ENCODE measurements at places on chromosomes 12 and 14.

DNA sequence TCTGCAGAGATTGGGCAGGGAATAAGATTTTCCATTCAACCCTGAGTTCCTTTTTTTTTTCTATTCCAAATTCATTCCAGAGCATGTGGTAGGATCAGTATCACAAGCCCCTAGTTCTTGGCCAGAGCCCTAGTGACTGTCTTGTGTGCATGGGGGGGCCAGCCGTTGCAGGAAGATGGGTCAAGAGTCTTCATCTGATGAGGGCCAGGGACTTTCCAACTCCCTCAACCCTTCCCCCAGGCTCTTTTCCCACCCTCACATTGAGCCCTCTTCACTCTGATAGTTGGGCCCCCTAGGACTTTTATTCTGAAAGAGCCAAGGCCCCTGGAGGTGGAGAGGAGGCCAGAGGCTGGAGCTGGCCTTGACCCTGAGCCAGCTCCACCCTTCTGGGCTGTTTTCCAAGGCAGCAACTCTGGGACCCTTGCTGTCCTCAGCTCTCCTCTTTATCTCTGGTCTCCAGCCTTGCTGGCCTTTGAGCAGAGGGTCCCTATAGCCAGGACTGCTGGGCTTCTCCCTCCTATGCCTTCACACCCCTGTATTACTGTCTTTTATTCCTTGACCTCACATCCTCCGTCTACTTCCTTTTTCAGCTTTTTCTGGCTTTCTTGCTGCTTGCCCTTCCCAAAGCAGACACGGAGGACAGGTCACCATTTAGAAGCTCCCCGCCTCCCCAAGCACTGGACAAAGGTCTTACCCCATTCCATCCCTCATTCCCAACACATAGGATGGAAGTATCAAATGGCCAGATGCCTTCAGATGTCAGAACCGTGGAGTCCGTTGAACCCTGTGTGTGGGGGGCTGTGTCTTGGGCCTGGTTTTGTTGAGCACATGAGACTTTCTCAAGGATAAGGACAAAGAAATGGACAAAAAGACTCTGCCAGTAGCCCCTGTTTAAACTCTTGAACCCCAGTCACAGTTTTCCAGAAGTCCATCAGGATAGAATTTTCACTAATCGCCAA lies 5.6 kb downstream of the RBP5 start:
- DNase-seq, result no peak

- DNase-seq, result peak; percentile 9
Measured at GRCh38 chr12:9347328-9348127, 139.3 kb upstream of the PZP start.

- DNase-seq, result no peak
Measured at GRCh38 chr14:64680013-64680713, 24.1 kb upstream of the PLEKHG3 start.

GRCh38 chr14:74401504-74402241 lies 24.3 kb downstream of the SYNDIG1L start:
- no peak for DNase-seq

DNA sequence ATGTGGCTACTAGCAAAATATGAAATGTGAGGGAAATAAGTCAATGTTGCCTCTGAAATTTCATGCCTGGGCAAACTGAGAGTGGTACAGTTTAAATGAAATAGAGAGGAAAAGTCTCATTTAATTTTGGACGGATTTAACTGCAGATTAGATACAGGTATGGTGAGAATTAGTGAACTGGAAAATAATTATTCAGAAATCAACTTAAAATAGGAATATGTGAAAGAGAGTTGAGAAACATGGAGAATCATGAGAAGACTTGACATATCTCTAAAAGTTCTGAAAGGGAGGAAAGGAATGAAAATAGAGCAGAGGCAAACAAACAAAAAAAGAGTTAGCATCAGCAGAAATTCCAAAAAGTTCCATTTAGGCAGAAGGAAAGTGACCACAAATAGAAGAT lies 33.5 kb upstream of the BMAL2 start:
- no peak for DNase-seq

- no peak for DNase-seq
Measured at GRCh38 chr14:101008196-101008595, 104.7 kb upstream of the RTL1 start.

DNA sequence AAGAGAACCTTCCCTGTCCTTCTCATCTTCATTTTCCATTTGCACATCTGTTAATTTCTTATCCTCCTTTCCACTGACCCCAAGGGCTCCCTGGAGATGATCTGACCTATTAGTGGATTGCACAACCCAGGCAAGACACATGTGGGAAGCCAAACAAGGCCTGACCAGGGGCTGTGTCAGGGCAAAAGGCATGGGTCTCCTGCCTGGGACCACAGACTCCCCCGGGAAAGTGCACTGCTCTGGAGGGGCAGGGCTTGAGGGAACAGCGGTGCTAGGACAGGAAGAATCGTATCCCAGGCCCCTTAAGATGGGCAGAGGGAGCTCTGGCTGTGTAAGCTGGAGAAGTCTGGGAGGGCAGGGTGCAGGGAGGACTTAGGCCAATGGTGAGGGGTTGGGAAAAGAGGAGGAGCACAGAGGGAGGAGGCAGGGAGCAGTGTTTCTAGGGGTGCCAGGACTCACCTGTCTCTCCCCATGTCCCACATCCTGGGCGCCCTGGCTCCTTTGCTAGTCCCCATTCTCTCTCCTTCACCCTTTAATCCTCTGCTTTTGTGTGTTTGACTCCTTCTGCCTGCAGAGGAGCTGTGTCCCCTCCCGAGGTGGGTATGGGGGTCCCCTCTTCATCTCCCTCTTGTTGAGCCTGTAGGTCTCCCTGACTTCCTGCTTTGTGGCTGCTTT lies 25.3 kb downstream of the PLEKHG3 start:
- peak; percentile 18 for DNase-seq

DNA sequence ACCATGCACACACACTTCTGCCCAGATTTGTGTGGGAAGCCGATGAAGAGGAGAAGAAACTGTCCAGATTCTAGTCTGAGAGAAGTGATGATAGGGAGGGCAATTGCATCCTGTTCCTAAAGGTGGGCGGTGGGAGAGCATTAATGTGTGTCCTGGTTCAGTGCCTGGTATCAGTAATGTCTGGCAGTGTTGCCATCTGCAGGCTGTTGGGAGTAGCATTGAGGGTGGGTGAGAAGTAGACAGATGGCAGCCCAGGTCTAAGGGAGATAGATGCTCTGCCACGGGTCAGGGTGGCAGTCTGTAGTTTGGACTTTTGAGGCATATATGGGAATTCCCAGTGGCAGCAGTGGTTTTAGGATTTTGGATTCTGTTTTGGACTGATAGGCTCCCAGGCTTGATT lies 156.4 kb downstream of the ETNK1 start:
- no peak for DNase-seq

GRCh38 chr12:67222302-67222701 lies 46.9 kb upstream of the CAND1 start:
- no peak for DNase-seq

DNA sequence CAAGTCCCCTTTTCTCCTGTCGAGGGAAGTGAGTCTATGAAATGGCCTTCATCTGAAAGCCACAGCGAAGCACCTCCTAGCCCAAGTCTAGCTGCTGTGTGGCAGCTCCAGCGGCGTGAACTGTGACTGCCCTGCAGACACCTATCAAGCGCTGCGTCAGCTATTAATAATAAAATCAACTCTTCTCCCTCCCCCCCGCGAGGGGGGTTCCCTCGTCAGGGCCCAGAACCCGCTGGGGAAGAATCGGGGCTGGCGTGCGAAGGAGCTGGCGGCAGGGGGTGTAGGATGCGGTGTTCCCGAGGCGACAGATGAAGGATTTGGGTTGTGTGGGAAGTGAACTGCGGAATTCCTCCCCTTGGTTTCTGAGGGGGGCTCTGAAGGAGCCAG lies 662 bp upstream of the ATP2A2 start:
- peak; percentile 21 for DNase-seq

DNA sequence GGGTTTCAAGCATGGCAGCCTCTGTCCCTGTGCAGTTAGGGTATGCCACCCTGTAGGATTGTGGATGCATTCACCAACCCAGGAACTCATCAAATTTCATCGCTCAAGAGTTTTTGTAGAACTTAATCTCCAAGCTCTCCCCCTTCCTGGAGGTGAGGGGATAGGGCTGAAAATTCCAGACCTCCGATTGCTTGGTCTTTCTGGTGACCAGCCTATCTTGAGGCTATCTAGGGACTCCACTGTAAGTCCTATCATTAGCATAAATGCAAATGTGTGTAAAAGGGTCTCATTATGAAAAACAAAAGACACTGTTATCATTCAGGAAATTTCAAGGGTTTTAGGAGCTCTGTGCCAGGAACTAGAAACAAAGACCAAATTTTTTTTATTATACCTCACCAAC lies 244.0 kb downstream of the DUSP6 start:
- DNase-seq, result no peak

GRCh38 chr14:69648480-69649451 lies 37.4 kb downstream of the SUSD6 start:
- DNase-seq, result no peak

- no peak for DNase-seq
Measured at GRCh38 chr12:52907092-52907810, 2.4 kb upstream of the KRT8 start.

GRCh38 chr14:39912192-39913100 lies 480.2 kb upstream of the FBXO33 start:
- no peak for DNase-seq

GRCh38 chr12:30939234-30939633 lies 12.7 kb downstream of the TSPAN11 start:
- no peak for DNase-seq

DNA sequence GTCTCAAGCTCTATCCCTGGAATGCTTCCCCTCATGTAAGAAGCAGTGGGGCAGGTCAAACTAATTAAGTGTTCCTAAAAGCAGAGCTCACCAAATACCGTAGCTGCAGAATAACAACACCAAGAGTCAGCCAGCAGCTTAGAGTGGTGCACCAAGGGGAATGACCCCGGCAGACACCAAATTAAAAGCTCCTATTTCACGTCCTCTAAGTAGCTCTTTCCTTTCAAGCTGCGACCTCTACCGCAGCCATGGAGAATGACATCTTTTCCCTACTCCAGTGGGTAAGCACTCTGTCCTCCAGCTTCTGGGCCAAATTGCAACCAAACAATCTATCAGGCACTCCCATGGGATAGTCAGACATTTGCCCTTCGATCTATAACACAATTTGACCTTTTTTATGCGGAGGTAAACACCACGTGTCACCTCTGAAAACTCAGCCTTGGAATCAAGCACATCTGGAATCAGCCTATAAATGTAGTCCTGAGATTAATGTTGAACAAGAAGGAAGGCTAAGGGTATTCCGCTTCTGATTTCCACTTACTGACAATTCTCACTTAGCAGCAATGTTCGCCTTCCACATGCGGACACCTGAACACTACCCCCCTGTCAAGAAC lies 67.6 kb upstream of the CDKN3 start:
- peak; percentile 62 for DNase-seq

DNA sequence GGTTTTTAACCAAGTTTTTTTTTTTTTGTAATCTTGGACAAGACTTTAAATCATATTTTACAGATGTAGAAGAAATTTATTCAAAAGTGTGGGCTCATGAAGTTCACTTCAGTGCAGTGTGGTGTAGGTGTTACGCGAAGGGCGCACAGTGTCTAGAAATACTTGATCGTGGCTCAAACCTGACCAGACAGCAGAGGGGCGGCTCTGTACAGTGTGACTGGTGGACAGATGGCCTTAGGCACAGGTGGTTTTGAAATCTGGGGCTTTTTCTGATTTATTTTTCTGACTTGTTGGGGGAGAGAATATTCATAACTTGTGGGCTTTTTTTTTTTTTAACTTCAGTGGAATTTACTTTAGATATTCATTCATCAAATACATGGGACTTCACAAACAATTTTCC lies 179.2 kb downstream of the PELI2 start:
- no peak for DNase-seq

- DNase-seq, result no peak
Measured at GRCh38 chr12:94875525-94875924, 128.0 kb downstream of the NDUFA12 start.

- DNase-seq, result no peak
Measured at GRCh38 chr14:97107760-97108159, 310.6 kb downstream of the VRK1 start.

GRCh38 chr12:115968211-115968610 lies 309.3 kb downstream of the MED13L start:
- DNase-seq, result no peak

DNA sequence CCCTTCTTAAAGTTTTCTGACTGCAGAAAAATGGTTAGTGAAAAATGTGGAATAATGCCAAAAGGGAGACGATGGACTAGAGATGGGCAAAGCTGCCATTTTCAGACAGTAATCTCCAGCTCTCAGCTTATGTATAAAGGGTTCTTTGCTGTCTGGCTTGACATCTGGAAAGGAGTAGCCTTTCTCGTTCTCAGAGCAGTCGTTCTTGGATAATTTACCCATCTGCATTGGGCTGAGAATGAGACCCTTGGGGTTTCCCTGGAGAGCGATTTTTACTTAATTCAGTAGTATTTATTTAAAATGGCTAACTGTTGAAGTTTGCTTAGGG lies 1.2 kb downstream of the NUDT4 start:
- no peak for DNase-seq

DNA sequence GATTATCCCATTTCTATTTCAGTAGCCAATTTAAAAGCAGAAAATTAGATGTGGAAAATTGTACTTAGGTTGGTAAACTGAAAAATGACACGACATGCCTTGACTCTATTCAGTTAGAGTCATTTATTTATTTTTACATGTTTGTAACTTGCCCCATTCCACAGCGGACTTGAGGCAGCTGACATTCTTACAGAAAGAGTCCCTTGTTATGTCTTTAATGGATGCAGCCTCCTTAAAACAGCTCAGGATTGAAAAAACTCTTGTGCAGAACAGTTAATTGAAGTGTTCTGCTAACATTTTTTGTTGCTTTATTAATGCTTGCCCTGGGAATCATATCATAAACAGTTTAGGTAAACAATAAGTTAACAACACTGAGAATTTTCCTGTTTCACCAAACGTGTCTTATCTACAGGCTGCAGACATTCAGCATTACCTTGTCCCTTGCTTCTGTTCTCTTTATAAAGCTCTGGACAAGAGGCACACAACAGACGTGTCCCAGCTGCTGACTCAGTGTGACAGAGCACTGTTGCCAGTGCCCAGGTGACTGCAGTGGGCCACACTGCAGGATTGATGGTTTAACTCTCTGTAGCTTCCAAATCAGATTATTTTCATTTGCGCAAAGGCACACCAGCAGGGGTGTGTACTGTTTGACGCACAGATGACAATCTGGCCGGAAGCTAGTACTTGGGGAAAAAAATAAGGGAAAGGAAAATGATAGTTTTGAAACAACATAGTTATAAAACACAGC lies 101.6 kb downstream of the PELI2 start:
- DNase-seq, result no peak

Data from fibroblast of gingiva (primary cell).